ENCODE measurements at places on chromosomes 12 and 14. TPM values are rescaled to one million over a fixed set of nuclear protein-coding genes. Genes with fewer than 3 reads are reported as not detected.

- DNase-seq: no peak
These were observed 23.7 kb downstream of the GSTZ1 start for GRCh38 chr14:77344377-77344996.

GRCh38 chr14:90545966-90546751, 149.3 kb downstream of the CALM1 start:
- DNase-seq: peak; percentile 48

GRCh38 chr14:55239320-55239719, 31.9 kb upstream of the FBXO34 start:
- DNase-seq: no peak

DNA sequence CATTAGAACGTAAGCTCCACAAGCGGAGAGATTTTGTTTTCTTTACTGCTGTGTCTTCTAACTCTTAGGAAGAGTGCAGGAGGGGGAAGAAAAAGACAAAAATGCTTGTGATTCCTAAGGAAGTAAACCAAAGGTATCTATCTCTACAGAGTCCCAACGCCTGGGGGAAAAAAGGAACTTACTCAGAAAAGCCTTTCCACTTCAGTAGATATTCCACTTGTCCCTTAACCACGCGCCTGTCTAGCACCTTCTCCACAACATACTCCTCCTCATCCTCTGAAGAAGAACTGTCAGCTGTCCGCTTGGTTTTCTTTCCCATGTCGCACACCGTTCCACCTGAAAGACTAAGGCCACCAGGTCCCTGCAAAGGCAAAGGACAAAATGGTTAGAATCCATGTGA, 22.6 kb downstream of the CBX5 start:
- no peak for DNase-seq

DNA sequence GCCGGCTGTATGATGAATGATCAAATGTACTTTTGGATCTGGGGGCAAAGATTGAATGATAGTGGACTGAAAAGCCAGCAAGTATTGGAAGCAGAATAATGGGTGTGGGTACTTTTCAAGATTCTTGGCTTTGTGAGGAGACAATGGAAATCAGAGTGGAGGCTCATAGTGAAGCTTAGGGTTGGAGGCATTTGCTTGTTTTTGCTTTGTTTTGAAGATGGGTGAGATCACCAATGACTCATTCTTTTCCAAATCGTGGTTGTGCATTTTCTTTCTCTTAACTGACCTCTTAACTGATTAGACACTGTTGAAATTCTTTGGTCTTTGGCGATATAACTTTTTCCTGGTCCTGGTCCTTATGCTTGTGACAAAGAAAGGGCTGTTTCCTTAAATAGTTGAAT, 54.4 kb downstream of the PELI2 start:
- DNase-seq: peak; percentile 30

DNA sequence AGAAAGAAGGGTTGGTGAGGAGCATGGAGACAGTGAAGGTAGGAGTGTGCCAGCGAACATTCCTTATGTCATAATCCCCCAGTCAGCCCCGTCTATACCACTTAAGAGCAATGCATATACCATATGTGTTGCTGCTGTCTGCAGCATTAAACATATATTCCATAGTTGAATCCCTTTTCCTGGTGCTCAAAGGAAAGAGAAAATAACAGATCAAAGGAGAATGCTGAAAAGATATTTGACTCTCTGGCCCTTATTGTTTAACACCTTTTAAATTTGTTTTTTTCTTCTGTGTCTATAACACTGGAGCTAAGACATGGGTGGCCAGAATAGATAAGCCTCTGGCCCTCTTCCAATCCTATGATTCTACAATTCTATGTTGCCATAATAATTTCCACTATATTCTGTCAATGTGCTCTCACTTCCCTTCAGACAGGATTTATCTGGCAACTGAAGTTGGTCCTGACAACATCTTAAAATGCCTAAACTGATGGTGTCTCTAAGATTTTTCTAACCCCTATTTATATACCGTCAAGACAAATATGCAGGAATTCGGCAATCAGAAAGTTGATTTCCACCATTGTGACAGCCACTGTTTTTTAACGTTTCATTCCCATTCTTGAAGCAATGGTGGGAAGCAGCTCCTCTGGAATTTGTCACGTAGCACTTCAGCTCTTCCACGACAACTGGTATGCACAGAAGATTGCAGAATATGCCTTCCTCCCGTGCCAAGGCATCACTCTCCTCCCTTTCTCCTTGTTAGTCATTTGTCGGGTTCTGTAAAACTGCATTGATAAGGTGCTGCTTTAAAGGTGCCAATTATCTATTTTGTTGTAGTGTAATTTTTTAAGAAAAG, 204.7 kb downstream of the BCAT1 start:
- no peak for DNase-seq

DNA sequence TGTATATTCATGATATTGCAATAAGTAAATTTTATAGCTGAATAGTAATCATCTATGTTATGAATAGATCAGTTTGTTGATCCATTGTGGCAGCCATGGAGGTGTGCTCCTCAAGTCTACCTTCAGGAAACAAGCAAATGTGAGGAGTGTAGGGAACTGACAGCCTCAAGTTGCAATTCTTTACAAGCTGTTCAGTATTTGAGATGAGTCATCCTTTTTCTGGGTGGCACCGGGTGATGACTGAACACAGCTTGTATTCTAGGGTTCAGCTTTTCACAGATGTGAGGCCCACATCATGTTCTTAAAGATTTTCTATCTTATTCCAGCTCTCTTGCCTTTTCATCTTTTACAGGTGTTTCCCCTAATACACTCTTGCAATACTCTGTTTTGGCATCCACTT, 452.4 kb downstream of the KCNH5 start:
- DNase-seq: no peak

- DNase-seq: peak; percentile 86
These were observed 376.8 kb downstream of the DPF3 start for GRCh38 chr14:72516936-72517700.

DNA sequence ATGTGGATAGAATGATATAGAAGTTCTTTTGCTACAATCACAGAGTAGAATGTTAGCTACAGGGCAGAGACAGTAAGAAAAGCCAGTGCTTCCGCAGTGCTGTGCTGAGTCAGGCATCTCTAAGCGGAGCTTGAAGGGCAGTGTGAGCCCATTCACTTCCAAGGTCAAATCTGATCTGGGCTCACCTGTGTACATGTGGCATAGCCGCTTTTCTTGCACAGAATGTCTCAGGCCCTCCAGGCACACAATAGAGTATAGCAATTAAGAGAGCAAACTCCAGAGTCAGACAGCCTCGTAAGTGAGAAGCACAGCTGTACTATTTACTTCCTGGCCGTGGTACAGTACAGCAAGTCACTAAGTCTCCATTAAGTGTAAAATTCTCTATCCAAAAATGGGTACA, 26.8 kb downstream of the CORO1C start:
- no peak for DNase-seq

GRCh38 chr12:94516985-94517384, 57.3 kb upstream of the CEP83 start:
- no peak for DNase-seq

DNA sequence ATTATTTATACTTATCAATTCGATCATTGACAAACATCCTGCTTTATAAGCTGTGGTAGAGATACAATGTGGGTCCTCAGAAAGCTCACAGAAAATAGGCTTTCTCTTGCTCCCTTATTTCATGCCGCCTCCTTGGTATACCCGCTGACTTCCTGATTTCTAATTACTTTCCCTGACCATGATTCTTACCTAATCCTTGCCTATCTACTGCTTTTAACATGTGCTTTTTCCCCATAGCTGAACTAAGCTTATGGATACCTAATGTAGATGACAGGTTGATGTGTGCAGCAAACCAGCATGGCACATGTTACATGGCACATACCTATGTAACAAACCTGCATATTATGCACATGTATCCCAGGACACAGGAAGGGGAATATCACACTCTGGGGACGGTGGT, 65.1 kb downstream of the ITPR2 start:
- no peak for DNase-seq

PLBD1 gene
- total RNA-seq: 0.40 TPM

FBXO34 gene
- 21.6 TPM for total RNA-seq

IFNG-AS1 gene
- not detected for total RNA-seq

OASL gene
- total RNA-seq: 0.22 TPM

SPTB gene
- total RNA-seq: under 0.01 TPM

GZMH gene
- total RNA-seq: not detected
